ENCODE measurements at places on chromosomes 2 and 18. TPM values are rescaled to one million over a fixed set of nuclear protein-coding genes. Genes with fewer than 3 reads are reported as not detected.

The OSBPL6 gene
- 1.8 TPM for total RNA-seq

The ALKAL2 gene
- total RNA-seq: 10.1 TPM

The IL36RN gene
- total RNA-seq: not detected

- DNase-seq: no peak
Measured at GRCh38 chr2:15377202-15377601, 183.9 kb downstream of the NBAS start.

DNA sequence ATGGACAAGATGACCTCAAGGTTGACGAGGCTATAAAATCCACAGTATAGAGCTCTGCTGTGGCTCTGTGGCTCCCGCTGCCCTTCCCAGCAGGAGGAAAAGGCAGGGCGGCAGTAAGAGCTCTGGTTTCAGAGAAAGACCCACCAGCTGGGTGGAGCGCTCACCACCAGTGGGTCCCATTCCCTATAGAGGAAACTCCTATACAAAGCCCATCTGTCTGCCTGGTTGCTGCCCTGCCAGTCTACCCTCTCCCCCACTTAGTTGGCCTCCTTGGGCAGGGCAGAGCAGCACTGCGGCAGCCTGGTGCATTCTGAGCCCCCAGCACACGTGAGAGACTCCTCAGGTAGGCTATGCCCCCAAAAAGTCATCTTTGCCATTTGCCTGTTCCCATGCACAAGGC, 26.5 kb downstream of the TNS1 start:
- no peak for DNase-seq

DNA sequence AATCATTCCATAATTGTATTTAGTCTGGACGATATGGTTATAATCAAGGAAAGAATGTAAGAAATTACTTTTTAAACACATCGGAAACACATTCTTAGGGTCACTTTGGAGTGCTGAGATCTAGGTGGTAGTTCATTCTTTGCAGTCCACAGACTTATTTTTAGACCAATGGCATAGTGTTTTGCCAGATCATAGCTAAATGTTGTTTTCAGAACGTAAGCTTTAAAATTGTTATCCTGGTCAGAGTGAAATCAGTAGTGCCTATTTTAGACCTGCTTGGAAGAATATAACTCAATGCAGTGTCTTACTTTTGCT, 4.3 kb downstream of the MYL12A start:
- DNase-seq: no peak

DNA sequence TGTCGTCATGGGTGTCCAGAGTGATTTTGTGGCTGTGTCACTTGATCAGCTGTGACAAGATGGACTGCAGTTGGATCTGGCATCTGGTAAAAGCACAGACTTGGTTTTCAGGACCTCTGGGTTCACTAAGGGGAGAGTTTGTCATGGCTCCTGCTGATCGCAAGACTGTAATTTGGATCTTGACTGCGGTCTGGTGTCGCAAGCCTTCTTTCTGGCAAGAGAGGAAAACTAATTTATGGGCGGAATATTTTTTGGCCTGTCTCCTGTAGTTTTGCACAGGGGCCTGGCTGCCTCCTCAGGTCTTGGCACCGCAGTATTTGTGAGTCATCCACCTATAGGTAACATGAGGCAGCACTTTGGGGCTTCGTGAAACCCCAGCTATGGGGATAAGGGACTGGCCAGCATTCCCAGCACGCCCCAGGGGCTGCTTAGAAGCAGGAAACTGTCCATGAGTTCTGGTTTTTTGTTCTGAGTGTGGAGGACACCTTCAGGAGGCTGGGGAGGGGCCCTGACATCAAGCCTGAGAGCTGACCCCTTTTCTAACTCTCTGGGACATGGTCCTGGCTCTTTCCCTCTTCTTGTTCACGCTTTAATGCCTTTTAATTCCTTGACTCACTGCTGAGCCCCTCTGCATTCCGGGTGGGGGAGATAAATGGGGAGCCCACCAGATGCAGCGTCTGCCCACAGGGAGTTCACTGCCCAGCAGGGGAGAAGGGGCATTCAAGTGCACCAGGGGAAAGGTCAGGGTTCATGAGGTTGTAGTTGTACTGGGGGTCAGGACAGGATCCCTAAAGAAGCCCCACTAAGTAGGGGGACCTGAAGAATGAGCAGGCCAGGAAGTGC, 12.2 kb downstream of the SH3BP4 start:
- peak; percentile 74 for DNase-seq

GRCh38 chr18:64365106-64365505, 216.2 kb upstream of the LINC00305 start:
- no peak for DNase-seq

- DNase-seq: no peak
Measured at GRCh38 chr2:183678908-183679307, 554.7 kb downstream of the NUP35 start.

All from breast epithelium (tissue), 4 donors.